ENCODE measurements at places on chromosomes 12 and 14. TPM values are rescaled to one million over a fixed set of nuclear protein-coding genes. Genes with fewer than 3 reads are reported as not detected.

The REC8 gene
- total RNA-seq: 15.1 TPM

The DAO gene
- total RNA-seq: not detected

The PTPRQ gene
- total RNA-seq: 2.3 TPM

The TEX52 gene
- total RNA-seq: not detected

The DLGAP5 gene
- total RNA-seq: 1.1 TPM

The TESPA1 gene
- not detected for total RNA-seq

The PRPH gene
- not detected for total RNA-seq

The NUP37 gene
- total RNA-seq: 19.0 TPM

The EFCAB11 gene
- total RNA-seq: 5.9 TPM

The TBX3 gene
- 11.7 TPM for total RNA-seq

The MYG1 gene
- total RNA-seq: 43.3 TPM

The PCNX1 gene
- 26.1 TPM for total RNA-seq

Measured in pericardium fibroblast (primary cell).